ENCODE measurements at places on chromosomes 5 and 9.

DNA sequence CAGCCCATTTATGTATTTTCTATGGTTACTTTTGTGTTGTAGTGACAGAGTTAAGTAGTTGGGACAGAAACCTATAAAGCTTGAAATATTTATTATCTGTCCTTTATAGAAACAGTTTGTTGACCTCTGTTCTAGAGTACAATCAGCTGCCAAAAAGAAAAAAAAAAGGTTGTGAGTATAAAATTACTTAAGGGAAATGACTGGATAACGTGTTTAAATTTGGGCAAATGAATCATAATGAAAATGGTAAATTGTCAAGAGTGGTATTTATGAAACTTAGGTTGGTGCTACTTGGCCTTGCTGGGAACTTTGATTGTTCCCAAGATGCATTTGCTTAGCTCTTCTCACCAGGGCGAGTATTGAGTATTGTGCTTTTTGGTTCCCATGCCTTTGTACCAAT is 70.2 kb upstream of the IL6ST start:
- DNase-seq, result no peak

DNA sequence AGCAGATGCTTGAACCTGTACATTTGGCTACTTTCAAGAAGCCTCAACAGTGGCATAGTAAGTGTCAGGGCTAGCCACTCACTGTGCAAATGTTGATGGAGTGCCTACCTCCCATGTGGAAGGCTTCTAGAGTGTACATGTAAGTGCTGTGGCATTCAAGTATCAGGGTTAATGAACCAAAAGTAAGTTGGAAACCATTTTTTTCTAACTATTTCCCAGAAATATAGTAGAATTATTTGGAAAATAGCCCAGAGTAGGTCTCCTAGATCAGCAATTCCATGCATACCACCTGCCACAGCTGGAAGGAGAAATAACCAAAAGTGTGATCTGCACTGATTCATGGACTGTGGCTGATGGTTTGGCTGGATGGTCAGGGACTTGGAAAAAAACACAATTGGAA is 53.3 kb downstream of the FOXD1 start:
- no peak for DNase-seq

DNA sequence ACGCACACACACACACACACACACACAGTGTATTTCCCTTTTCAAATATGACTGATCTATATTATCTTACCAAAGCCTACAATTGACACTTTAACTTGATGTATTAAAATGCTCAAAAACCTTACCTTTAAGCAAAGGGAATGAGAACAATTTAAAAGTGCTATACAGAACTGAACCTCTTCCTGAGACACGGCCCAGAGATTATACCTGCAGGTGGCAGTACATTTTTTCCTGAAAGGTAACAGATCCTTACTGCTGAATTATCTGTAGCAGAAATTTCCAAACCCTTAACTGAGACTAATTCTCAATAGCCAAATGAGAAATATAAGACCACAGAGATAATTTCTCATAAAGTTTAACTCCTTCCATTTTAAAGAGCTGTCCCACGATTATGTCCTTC is 91.1 kb downstream of the MYO10 start:
- DNase-seq, result no peak

DNA sequence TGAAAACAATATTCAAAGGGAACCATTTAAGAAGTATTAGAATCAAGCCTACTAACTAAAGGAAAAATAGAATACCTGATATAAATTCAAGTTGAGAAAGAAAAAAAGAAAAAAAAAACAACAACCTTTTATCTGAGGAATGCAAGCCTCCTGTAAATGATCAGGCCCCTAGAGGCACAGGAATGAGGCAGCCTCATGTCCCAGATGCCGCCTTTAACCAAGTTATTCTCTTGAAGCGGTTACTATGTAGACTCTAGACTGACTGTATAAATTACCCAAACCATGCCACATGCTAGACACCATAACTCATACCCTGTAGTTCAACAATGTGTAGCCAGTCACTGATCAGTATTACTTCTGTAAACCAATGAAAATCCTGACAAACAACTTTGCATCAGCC is 929.6 kb downstream of the TAF11L14 start:
- DNase-seq, result no peak

GRCh38 chr9:104322596-104322995 is 181.5 kb upstream of the OR13F1 start:
- no peak for DNase-seq

DNA sequence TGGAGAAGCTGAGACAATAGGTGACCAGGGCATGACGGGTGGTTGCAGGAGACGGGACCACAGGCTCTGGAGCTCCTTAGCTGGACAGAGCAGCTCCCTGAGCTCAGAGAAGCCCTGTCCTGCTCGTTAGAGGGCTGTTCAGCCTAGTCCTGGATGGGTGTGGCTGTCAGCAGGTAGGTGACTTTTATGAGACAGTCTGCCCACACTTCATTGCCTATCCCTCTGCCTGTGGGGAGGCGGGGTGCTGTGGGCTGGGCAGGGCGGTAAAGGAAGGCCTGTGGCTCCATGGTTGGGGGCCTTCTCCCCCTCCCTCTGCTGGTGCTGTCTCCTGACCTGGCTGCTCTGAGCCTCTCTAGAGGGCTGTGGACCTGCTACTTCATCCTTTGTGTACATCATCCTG is 134.6 kb downstream of the RXRA start:
- DNase-seq, result no peak

DNA sequence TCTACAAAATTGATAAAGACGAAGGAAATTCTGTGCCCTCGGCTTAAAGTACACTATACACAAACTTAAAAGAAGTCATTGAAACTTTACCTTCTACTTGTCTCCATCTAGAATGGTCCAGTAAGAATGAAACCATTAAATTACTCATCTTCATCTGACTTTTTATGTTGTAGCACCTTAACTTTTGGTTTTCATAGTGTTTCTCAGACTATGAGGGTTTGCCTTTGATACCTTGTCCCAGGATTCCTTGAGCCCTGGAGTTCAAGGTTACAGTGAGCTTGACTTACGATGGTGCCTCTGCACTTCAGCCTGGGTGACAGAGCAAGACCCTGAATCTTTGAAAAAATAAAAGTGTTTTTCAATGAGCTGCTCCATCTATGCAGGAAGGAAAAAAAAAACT is 132.2 kb downstream of the CDC42SE2 start:
- no peak for DNase-seq

- no peak for DNase-seq
Measured at GRCh38 chr9:16627967-16628366, 242.5 kb downstream of the BNC2 start.

GRCh38 chr5:1473746-1474145 is 28.5 kb upstream of the SLC6A3 start:
- no peak for DNase-seq

DNA sequence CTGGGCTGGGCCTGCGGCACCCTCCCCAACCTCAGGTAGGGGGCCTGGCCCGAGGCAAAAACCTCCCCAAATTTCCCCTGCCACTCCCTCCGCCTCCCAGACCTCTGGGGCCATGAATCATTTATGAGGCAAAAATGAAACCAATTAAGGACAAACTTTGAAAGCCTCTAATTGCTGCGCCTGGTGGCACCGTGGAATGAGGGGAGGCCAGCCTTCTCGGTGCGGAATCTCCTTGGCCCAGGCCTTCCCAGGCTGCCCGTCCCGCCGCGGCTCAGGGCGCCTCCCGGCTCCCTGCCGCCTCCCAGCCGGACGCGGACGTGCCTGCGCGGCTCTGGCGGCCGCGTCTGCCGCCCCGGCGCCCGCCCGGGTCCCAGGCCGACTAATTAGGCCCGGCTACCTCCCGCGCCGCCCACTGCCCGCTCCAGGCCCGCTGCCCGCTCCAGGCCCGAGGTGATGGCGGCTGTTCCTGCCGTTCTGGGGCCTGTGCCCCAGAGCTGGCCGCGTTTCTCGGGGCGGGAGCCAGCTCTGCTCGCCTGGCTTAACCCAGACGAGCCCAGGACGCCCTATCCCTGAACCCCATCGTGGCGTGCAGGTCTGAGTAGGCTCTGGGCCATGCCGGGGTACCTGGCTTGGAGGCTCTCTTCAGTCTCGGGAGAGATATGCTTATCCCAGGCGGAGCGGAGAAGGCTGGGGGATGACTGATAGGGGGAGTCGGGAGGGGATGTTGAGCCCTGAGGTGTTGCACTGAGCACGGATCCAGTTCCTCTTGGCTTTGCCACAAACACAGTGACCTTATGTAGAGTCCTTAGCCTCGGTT is 20.1 kb downstream of the CXXC5 start:
- no peak for DNase-seq

Data from GM12864 (cell line).